GM04503 (cell line): ENCODE measurements at places on chromosomes 5 and 9.

DNA sequence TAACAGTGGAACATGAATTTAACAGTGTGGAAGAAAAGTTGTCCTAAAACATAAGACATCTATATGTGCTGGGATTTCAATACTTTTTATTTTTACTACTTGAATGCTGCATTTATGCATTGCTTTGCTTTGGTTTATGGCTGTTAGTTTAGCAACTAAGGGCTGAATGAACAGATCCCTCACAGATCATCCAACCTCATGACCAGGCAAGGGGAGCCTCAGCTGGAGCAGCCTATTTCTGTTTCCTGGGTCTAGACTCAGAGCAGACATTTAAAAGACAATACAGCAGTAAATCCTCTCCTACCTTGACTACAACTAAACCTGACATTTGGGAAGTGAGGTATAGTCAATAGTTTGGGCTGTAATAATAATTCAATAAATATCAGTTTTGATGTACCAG is 163.3 kb downstream of the AUH start:
- DNase-seq, result no peak

GRCh38 chr5:147629196-147629595 is 119.3 kb upstream of the DPYSL3 start:
- no peak for DNase-seq

- no peak for DNase-seq
These were observed 135.4 kb downstream of the GABRB2 start for GRCh38 chr5:161411156-161411555.

- no peak for DNase-seq
These were observed 33.4 kb downstream of the SARDH start for GRCh38 chr9:133704711-133705181.

DNA sequence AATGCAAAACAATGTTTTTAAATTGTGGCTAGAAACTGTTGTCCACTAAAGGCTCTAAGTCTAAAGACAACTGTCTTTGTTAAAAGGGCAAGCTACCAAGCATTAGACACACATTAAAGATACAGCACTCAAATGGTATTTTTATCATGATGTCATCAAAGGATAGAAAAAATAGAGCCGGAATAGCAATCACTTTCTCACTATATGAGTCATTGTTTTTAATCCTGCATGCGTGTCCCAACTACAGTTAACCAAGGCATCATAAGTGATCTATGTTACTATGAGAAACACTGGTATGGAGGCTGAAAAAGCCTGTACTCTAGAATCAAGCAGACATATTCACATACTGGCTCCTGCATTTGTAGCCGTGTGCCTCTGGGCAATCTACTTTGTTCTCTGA is 1.9 kb upstream of the PJA2 start:
- DNase-seq, result peak; percentile 82

DNA sequence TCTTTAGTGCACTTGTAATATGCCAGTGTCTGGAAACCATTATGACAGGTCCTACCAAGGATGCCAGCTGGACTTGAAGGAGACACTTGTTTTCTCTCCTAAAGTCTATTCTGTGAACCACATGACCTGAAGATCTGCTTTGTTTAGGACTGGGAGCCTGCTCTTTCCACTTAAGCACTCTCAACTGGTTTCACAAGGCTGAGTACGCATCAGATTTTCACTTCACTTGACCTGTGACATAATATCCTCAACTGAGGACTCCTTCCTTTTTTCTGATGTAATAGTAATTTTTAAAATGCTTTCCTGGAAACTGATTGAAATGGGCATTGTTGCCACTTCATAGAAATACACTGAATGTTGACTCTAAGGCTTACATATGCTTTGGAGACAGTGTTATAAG is 52.2 kb downstream of the PDE8B start:
- no peak for DNase-seq

DNA sequence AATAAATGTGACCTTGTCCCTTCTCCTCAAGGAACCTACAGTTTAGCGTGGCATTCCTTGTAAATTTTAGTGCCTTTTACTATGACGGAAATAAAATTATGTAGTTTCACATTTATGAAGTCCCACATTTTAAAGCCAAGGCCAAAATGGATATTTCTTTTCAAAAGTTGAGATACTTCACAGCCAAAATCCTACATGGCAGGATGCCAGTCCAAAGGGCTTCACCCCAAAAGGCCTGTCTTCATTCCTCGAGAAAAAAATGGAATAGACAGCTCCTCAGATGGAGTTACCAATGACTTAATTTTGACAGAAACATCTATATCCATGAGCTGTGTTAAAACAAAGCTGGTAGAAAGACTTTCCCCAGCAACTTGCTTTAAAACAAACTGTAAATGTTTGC is 211.2 kb downstream of the GLIS3 start:
- DNase-seq, result no peak

DNA sequence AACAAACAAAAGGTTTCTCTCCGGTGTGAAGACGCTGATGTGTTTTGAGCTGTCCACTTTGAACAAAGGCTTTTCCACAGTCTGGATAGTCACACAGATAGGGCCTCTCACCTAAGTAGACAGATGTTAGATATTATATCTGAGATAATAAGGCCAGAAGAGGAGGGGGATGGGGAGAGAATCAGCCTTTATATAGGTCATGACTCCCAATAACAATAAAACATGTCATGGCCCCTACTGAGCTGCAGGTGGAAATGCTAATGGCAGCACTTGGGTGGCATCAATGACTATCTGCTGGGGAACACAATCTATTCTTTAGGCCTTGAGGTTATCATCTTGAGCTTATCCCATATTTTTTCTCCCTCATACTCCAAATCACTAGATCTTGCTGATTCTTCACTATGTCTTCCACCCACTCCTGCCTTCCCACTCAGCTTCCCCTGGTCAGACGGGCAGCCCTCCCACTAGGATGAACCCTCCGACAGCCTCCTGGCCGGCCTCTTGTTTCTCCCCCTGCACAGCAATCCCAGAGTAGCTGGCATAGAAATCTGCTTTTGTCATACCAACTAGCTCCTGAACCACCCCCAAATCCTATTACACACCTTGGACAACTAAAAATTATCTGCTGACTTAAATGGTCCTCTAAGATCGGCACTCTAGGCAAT is 11.5 kb upstream of the SLC35D2 start:
- no peak for DNase-seq

- DNase-seq, result no peak
These were observed 26.7 kb upstream of the CEP78 start for GRCh38 chr9:78209127-78209526.

DNA sequence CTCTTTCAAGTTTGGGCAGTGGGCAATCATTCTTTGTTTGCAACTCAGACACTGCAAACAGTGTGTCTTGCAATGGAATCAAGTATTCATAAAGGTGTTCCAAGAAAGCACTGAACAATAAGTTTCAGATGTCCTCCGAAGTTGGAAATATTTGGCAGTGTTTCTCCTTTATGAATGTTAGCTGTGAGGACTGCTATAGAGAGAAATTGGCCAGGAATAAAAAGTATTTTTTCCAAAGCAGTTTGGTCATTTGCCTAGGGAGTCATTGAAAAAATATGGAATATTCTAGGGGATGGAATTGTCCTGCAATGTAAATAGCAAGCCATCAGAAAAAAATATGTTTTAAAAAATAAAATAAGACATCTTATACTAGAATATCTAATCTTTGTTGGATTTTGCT is 688.6 kb upstream of the SEMA6A start:
- no peak for DNase-seq

DNA sequence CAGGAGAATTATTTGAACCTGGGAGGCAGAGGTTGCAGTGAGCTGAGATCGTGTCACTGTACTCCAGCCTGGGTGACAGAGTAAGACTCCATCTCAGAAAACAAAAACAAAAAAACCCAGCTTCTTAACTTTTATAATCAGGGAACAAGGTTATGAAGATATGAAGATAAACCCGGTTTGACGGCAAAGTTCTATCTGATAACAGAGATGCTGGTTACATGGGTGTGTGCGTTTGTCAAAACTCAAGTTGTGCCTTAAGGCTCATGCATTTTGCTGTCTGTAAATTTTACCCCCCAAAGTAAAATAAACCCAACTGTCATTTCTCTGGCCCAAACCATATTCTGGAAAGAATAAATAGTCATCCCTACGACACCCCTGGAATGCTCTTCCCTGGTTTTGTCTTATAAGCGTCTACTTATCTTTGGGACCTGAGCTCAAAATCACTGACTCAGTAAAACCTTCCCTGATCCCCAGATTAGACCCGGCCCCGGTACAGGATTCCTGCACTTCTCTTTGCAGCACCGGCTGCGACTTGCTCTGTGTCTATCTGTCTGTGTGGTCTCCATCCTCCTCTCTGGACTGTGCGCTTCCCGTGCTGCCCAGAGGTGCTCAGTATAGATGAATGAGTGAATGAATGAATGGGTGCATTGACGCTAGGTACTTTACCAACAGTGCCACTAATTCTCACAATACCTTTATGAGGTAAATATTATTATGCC is 172.2 kb downstream of the DAB2IP start:
- no peak for DNase-seq

GRCh38 chr5:105238561-105238960 is 1676.0 kb upstream of the NUDT12 start:
- DNase-seq, result no peak

- DNase-seq, result no peak
These were observed 46.4 kb downstream of the SEMA5A start for GRCh38 chr5:9499498-9499876.

DNA sequence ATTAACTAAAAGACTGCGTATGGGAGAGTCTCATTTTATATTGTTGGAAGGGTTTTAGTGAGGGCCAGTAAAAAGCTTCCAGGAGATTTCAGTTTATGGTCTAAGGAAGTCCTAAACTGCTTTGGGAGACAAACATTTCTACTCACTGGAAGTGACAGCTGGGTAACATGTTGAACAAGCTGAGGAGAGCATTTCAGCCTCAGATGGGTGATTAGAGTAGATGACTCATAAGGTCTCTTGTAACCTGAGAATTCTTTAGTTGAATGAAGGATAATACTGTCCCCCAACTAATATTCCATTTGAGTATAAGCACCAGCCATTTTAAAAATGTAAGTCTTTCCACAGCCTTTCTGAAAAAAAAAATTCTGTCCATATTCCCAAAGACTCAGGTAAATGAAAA is 218.0 kb upstream of the C9orf72 start:
- DNase-seq, result no peak

- no peak for DNase-seq
These were observed 113.0 kb downstream of the SLF1 start for GRCh38 chr5:94731471-94731870.

DNA sequence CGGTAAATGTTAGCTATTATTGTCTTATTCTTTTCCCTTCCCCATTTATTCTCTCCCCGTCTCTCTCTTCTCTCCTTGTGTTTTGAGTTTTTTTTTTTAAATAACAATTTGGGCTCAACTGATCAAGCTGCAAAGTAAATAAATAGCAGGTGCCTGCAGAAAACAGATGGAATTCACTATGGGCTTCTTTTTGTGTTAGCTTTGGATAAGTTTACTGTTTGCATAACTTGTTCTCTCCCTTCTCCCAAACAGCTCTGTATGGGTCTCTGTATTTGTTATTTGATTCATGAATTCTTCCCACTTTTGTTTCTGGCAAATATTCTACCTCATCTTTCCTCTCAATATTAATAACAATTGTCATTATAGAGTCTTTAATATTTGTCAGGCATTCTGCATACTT is 111.8 kb upstream of the ASTN2 start:
- no peak for DNase-seq

- DNase-seq, result no peak
These were observed 2.9 kb downstream of the DHX29 start for GRCh38 chr5:55304584-55304983.

DNA sequence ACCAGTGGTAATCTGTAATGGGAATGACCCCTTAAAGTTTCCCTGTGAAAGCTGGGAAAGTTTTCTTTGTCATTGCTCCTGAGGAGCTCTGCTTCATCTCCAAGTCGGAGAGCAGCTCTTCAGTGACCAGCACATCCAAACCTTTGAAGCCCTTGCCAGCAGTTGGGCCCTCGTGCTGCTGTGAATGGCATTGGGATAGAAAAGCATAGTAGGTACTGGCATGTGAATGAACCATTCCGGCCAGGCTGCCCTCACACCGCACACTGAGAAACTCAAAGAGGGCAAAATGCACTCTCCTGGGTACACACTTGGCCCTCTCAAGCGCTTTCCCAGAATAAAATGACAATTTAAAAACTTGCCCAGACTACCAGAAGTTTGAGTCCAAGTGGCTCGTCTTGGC is 1135.0 kb upstream of the WWC1 start:
- DNase-seq, result no peak
